ENCODE measurements at places on chromosomes 12 and 14.

GRCh38 chr12:7460375-7461259 is 16.7 kb upstream of the CD163L1 start:
- DNase-seq, result peak; percentile 21

- DNase-seq, result no peak
Measured at GRCh38 chr12:119672194-119672593, 4.3 kb downstream of the PRKAB1 start.

- no peak for DNase-seq
Measured at GRCh38 chr12:132285991-132286681, 43.3 kb downstream of the GALNT9 start.

DNA sequence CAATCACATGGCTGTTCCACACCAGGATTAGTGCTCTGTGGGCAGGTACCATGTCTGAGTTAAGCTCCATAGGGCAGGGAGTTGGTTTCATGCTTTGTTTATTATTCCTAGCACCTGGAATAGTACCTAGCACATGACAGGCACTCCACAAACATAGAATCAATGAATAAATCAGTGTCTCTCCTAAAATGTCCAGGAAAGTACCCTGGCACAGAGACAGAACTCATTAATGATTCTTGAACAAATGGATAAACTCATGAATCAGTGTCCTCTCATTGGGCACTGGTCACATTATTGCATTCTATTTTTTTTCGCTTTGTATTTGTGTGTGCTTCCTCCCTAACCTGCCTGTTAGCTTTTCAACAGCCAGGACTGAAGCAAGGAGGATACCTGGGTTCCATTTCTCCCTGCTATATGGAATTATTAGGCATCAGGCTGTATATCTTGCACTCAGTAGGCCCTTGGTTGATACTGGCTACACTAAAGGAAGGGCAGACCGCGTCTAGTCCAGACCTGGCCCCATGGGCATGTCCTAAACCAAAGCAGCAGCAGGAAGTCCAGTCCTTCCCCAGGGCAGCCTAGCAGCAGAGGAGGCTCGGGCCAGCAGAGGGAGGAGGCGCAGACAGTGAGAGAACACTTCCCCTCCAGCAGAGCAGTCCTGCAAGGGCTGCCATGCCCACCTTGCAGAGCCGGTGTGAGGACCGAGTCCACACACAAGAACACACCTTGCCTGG is 18.4 kb downstream of the HDAC7 start:
- no peak for DNase-seq

DNA sequence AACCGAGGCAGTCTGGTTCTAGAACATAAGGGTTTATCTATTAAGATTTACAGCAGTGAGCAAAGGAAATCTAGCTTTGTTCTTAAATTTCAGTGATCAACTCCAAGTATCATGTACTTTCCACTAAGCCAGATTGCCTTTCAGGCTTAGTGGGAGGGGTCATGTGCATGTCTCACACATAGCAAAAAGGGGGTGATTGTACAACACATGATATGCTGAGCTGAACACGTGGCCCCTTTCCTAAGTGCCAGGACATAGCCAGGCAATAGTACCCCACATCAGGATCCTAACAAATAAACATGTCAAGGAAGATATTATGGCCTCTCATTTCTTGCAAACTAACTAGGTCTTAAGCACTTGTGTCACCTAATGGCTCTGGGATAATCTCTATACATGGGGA is 347.2 kb downstream of the C12orf75 start:
- DNase-seq, result no peak

GRCh38 chr12:68139941-68140340 is 19.6 kb downstream of the IFNG start:
- DNase-seq, result no peak

DNA sequence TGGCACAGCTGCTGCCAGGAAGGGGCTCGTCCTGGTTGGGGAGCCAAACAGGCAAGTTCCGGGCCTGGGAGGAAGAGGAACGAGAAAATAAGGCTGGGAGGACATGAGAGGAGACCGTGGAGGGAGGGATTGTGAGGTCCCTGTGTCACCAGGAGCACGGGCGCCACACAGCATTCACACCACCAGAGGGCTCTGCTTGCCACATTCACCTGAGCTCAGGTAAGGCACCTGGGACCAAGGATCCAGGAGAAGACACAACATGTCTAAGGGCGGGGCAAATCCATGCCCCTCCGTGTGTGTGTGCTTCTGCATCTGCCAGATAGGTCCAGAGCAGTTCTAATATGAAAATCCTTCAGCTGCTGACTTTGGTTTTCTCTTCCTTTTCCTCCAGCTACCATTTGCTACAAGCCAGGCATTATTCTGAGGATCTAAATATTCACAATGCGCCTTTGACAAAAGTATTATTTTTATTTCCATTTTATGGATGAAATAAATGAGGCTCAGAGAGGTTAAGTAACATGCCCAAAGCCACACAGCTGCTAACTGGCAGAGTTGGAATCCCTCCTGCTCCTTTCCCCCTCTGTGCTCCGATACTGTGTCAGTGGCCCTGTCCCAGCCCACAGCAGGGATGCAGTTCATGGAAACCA is 14.6 kb downstream of the RAPGEF3 start:
- no peak for DNase-seq

- DNase-seq, result no peak
Measured at GRCh38 chr12:131713349-131713748, 2.5 kb downstream of the SFSWAP start.

GRCh38 chr12:106033161-106033675 is 105.5 kb downstream of the NUAK1 start:
- DNase-seq, result no peak

Measured in stimulated activated CD8-positive, alpha-beta memory T cell treated with anti-CD3 and anti-CD28 coated beads, Interleukin-15, amount 100 ng/mL, for 24 hours (primary cell).